Stimulated activated CD4-positive, alpha-beta T cell treated with anti-CD3 and anti-CD28 coated beads, Interleukin-1b, Interleukin-23, amount 100 ng/mL, for 1 hour (primary cell): ENCODE measurements at places on chromosomes 13 and 19.

DNA sequence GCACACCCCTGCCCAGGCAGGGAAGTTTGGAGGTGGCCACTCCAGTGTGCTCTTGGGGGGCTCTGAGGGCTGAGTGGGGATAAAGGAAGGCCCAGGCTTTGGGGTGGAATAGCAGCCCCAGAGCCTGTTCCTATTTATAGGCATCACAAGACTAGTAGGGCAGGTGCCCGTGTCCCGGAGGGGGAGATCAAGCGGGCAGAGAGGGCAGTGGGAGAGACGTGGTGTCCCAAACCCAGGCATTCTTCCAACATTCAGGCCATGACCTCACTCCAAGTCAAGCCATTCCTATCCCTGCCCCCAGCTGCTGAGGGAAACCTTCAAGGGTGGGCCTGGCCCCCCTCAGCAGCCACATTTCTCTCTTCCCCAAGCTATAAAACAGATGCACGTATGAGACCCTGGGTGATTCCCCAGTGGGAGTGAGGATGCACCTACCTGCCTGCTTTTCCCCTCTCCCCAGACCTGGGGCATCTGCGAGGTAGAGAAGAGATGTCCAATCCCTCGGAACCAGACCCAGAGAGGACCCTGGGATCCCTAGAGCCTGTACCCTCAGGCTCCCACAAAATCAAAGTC lies 3.9 kb downstream of the WIZ start:
- DNase-seq, result no peak

GRCh38 chr13:31014456-31014855 lies 82.0 kb downstream of the TEX26 start:
- DNase-seq, result no peak

DNA sequence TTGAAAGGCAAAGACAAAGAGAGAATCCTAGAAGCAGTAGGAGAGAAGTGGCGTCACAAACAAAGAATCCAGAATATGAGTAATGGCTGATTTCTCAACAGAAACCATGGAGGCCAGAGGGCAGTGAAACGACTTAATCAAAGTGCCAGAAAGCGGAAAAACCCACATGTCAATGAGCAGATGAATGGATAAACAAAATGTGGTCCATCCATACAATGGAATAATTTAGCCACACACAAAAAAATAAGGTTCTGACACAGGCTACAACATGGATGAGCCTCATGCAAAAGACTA lies 52.2 kb upstream of the RANBP3 start:
- no peak for DNase-seq

DNA sequence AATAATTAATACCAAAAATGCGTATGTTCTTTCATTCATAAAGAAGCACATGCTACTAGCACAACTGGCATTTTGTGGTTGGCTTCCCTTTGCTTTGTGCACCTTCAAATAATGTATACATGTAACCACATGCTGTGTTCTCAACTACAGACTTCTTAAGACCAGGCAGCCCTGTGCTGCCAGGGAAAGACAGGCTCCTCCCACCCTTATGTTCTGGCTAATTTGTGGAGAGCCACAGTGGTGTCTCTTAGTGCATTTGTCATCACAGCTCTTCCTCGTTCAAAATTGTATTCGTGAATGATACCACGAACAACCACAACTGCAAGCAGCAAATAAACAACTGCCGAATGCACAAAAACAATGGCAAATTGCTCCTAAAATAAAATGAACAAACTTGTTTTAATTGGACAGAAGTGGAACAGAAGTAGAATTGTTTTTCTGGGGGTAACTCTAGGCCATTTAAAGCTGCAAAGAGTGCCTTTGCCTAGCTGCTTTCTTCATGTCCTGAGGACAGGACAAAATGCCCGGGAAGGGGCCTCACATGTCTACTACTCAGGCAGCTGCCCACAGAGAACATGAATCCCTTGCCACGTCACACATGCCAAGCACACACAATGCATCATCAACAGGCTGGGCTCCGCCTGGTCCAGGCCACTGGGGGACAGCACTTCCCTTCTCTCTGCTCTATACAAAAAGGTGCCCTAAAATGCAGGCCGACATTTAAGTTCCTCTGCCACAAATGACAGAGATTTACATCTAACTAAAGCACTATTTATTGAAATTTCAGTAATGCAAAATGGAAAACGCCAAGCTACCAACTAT lies 21.7 kb downstream of the IRS2 start:
- DNase-seq, result no peak

GRCh38 chr13:114146173-114146572 lies 13.8 kb upstream of the RASA3 start:
- no peak for DNase-seq

GRCh38 chr19:17052439-17052838 lies 22.8 kb downstream of the HAUS8 start:
- no peak for DNase-seq

- DNase-seq, result no peak
These were observed 131.5 kb downstream of the IER2 start for GRCh38 chr19:13281567-13282291.

- no peak for DNase-seq
These were observed 897 bp downstream of the C19orf33 start for GRCh38 chr19:38304866-38305429.

- DNase-seq, result no peak
These were observed 868.9 kb upstream of the SLC10A2 start for GRCh38 chr13:103935117-103935516.

GRCh38 chr13:89053418-89053817 lies 1382.2 kb downstream of the SLITRK5 start:
- no peak for DNase-seq

- DNase-seq, result no peak
These were observed 157.4 kb downstream of the MZT1 start for GRCh38 chr13:72570019-72570418.

DNA sequence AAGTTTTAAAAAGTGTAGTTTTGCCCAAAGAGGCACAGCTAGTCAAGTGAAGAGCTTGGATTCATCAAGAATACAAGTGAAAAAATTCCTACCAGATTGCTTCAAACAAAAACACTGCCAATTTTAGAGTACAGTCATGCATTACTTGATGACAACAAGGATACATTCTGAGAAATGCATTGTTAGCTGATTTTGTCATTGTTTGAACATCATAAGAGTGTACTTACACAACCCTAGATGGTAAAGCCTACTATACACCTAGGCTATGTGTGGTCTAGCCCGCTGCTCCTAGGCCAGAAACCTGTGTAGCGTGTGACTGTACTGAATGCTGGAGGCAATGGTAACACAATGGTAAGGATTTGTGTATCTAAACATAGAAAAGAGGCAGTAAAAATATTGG lies 41.1 kb downstream of the TMTC4 start:
- DNase-seq, result no peak

DNA sequence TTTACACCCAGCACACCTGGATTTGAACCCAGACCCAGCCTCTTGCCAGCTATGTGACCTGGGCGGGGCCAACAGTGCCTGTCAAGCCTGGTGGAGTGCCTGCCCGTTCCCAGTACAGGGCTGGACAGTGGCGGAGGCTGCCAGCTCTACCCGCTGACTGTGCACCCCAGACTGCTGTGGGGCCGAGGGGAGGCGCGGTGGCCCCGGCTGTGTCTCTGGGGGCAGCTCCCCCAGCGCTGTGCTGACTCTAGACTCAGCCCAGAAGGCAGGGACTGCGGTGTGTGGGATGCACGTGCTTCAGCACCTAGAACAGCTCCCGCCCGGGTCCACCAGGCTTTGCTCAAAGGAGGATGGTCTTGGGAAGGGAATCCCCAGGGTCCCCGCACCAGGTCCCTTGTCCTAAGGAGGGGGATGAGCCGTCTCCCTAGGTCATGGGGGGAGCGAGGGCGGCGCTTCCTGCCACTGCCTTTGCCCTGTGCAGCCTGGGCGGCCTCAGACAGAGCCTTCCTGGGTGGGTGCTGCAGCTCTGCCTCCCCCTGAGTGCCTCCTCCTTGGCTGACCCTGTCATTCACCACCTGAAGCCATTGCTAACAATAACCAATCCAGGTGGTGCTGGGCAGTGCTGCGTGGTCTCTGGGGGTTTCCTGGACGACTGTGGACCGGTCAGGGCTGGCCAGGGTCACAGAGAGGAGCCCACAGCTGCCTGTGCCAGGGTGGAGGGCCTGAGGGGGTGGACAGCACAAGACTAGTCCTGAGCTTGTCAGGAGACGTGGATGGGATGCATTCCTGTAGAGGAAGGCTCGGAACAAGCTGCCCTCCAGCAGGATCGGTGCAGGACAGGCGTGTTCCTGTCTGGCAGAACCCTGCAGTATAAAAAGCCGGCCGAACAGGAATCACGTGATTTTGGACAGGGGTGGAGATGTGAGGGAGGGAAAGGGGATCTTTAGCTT lies 18.6 kb downstream of the TMEM255B start:
- DNase-seq, result no peak

GRCh38 chr13:51003642-51004041 lies 94.1 kb downstream of the RNASEH2B start:
- DNase-seq, result no peak

- DNase-seq, result no peak
These were observed 12.4 kb upstream of the VWA8 start for GRCh38 chr13:41973247-41973741.

DNA sequence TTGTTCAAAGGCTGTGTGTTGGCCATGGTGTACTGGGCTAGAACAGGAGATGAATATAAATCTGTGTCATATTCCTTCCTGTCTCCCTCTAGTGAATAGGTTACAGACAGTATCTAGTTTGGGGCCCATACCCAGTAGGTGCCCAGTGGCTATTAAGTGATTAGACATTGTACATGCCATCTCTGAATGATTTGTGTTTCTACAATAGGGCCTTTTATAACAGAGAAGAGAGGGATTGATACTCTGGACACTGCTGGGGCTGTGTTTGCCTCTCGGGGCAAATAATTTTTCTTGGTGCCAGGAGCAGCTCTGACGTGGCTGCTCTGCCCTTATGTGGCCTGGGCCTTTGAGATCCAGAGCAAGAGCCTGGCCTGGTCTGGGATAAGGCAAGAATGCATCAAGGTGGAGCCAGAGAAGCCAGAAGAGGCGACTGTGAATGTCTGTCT lies 403.1 kb downstream of the SPRY2 start:
- no peak for DNase-seq

- DNase-seq, result no peak
These were observed 16.8 kb downstream of the ZNF83 start for GRCh38 chr19:52621376-52621775.

DNA sequence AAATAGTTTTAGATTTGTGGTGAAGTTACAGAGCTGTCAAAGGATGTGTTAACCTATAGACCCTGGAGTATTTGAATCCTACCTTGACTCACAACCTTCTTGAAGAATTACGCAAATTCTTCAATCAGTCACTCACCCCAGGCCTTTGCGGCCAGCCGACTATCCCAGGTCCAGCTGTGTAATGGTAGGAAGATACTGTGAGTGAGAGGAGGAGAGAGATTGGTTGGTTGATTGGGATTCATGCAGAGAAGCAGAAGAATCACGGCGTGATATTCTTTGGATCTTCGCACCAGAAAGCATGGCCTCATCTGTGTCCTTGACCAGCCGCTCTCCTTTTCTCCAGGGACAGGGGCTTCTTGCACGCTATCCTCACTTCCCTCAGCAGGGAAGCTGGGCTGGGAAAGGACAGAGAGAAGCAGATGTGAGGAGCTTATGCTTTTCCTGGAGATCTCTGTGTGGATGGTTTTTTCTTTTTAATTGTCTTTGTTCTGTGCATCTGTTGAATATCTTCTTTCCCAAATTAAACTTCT lies 249.1 kb downstream of the GGACT start:
- no peak for DNase-seq

DNA sequence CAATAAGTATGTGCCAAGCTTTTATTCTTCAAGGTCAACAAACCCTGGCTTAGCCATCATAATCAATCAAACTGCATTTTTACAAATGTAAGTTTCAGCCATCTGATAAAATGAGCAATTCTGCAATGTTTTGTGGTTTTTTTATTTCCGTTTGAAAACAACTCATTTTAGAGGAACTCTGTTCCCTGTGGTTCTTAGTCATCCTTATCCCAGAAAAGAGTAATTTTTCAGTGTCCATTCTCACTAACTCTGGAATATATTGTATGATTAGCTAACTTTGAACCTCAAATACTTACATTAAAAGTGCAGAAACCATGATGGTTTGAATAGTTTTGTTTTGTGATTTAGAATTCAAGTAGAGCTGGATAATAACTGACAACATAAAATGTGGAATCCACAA lies 87.6 kb downstream of the IRS2 start:
- no peak for DNase-seq

- no peak for DNase-seq
These were observed 23.5 kb downstream of the TFDP1 start for GRCh38 chr13:113607889-113608635.

- DNase-seq, result no peak
These were observed 2.9 kb downstream of the UBL3 start for GRCh38 chr13:29847501-29847983.

DNA sequence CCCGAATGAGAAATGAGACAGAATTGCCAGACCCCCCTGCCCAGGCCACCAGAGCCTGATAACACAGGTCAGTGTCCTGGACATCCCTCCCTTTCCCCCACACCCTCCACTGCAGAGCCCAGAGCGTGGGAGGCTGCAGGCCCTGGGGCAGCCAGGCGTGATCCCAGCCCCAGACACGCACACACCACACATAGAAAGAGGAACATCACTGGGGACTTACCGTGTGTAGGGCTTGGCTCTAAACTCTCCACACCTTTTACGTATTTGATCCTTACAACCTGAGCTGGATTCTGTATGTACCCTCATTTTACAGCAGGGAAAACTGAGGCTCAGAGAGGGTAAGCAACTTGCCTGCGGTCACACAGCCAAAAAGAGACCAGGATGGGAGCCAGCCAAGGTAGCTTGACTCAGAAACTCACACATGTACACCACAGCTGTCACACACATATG lies 334 bp upstream of the ANGPTL6 start:
- no peak for DNase-seq

DNA sequence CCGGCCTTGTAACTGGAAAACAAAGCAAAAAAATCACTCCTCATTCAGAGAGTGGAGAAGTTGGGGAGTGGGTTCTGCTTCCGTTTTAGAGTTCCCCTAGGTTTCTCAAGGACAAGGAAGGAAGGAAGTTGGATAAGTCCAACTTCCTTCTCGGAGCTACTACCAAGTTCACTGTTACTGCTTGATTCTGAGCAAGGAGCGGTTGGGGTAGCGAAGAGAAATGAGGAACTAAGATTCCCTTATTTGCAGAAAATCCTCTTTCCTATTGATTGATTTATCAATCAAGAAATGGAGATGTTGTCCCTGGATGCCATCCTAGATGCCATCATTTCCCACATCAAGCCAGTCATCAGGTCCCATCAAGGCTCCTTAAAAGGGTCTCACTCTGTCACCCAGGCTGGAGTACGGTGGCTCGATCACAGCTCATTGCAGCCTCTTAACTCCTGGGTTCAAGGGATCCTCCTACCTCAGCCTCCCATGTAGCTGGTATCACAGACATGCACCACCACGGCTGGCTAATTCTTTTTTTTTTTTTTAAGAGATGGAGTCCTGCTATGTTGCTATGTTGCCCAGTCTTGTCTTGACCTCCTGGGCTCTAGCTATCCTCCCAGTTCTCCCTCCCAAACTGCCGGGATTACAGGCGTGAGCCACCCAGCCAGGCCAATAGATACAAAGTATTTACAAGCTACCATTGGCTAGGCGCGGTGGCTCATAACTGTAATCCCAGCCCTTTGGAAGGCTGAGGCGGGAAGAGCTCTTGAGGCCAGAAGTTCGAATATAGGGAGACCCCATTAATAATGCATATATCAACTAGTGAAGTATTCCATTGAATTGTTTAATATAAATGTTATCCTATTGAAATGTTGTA lies 809 bp upstream of the B9D2 start:
- no peak for DNase-seq

GRCh38 chr13:21987793-21988192 lies 316.9 kb downstream of the FGF9 start:
- DNase-seq, result no peak

- no peak for DNase-seq
These were observed 114.8 kb downstream of the LRCH1 start for GRCh38 chr13:46667687-46668281.
